ENCODE measurements at places on chromosomes 3 and 15. TPM values are rescaled to one million over a fixed set of nuclear protein-coding genes. Genes with fewer than 3 reads are reported as not detected.

The HCN4 gene
- not detected for polyA plus RNA-seq

DNA sequence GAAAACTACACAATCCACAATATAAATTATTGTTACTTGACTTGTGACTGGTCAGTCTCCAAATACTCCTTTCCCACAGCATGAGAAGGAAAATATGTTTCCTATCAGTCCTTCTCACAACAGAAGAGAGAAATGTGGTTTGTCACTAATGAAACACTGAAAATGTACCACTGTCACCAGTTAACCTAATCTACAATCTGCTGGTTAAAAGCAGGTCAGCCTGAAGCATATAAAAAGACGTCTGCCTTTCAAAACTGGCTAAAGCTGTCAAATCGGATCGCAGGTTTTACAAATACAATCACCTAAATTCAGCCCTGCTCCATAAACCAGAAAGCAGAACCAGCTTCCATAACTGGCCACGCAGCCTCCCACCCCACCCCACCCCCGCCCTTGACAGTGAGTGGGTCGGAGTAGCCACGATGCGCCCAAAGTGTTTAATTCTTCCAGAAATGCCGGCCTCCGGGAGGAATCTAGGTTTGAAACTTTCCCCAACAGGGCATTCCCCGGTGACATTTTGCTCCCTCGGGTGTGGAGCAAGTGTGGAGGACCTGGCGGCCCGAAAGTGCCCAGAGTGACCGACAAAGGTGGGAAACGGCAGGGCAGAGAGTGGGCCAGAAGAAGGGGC is 682 bp downstream of the ETFA start:
- DNase-seq = peak; percentile 44

The GP9 gene
- polyA plus RNA-seq = not detected

The CLDN16 gene
- not detected for polyA plus RNA-seq

The BFSP2 gene
- polyA plus RNA-seq = 1.3 TPM

Data from CD4-positive, alpha-beta memory T cell (primary cell).